ENCODE measurements at places on chromosomes 2 and 18.

- no peak for DNase-seq
These were observed 2.8 kb downstream of the PCBP1 start for GRCh38 chr2:70089983-70090525.

- DNase-seq = no peak
These were observed 341.6 kb upstream of the LRP1B start for GRCh38 chr2:142472382-142472781.

GRCh38 chr2:145038041-145038525 lies 518.2 kb upstream of the ZEB2 start:
- no peak for DNase-seq

DNA sequence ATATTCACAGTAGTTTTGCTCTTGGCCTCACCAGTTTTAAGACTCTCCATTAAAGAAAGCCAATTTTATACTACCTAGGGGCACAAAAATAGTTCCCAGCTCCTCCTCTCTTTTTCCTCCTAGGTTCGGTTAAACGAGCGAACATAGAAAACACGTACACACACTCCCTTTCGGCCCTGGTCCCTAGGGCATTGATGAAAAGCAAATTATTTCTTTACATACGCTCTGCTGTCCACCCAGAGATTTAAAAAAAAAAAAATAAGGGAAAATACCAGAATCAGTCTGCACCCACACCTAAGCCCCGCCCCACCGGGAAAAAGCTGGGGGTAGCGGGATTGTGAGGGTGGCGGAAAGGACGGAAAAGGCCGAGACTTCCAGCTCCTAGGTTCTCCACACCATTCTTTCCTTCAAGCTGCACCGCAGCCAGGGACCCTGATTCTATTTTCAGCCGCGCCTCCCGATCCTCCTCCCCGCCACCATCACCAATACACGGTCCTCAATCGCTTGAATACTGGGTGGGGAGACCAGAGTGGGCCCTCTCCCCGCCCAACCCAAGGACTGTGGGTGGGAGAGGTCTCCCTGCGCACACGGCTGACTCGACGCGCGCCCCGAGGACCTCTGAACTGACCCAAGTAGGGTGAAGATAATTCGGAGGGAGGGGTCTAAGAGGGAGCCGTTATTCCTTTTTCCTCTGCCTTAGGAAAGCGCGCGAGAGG lies 769 bp downstream of the ATF2 start:
- peak; percentile 37 for DNase-seq

DNA sequence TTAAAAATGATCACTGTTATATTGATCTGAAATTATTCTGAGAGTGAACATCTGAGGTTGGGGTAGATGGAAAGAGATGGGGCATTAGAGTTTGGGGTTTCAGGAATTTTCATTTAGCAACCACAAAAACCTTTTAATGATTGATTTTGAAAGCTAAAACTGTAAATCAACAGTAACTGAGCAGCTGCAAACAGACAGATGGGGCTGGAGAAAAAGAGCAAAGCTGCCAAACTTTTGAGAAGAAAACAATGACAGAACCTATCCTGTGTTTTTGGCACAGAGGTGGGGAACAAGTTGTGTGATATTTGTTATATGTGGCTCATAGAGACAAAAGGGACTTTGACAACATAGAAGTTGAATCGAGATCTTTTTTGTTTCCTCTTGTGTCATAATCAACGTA lies 415.8 kb upstream of the DSEL start:
- DNase-seq = no peak

DNA sequence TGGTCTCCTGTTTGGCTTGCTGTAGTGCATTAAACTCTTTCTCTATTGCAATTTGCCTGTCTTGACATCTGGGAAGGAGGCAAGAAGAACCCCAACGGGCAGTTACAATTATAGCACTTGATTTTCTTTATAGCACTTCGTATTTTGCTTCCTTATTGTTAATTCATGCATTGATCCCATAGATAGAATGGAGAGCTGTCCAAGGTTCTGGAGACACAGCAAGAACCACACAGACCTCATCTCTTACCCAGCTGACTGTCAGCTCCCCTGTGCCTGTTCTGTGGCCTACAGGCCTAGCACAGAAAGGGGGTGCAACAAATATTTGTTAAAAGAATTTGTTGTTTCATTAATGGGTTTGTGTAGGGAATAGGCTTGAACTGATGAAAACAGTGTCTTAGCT lies 194.3 kb downstream of the GALNT1 start:
- no peak for DNase-seq

- DNase-seq = no peak
These were observed 59.8 kb downstream of the KCTD1 start for GRCh38 chr18:26488417-26489009.

DNA sequence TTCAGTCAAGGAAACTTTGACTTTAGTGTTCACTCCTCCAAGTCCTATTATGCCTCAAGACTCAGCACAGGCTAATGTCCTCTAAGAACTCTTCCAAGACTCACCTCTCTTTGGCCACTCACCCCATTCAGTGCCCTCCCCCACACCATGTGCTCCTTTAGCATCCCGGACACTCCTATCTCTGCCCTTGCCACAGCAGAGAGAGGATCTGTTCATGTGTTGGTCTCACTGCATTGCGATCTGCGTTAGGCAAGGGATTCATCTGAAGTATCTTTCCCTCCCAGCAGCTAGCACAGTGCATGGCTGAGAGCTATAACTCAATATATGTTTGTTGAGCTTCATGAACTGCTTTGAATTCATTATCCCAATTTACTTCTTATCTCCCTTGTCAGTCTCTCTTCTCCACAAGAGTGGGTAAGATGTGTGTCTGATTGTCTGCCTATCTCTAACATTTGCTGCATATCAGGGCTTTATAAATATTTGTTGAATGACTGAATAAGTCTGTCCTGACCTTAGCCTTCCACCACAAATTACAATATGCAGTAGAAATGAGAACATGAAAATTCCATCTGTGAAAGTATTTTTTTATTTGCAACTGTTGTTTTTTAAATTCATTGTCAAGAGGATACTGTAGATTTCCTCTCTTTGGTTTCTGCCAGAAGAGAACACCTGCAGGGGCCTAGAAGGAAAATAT lies 179.9 kb upstream of the NCKAP5 start:
- DNase-seq = no peak

GRCh38 chr18:32701313-32701712 lies 71.5 kb downstream of the KLHL14 start:
- DNase-seq = no peak

DNA sequence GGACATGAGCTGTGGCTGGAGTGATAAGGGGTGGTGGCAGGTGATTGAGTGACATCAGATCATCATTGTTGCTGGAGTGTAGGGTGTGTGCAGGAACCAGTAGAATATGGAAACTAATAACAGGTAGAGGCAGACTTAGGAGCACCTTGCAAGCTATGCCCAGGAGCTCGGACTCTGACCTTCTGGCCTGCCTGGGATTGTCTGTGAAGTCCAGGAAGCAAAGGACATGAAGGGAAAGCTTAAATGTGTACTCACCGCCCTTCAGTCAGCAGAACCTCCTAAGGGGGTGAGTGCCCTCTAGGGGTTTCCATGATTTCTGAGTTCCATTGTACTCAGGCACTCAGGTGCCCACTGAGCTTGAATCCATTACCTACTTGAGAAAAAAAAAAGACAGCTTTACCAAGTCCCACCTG lies 104.2 kb downstream of the CRIM1 start:
- no peak for DNase-seq
